Hepatic stellate cell (primary cell): ENCODE measurements at places on chromosomes 5 and 9.
A peak's percentile ranks its signal among the peaks of the same experiment; 100 is the strongest.

GRCh38 chr9:80784647-80785046 is 904.7 kb downstream of the TLE1 start:
- no peak for DNase-seq

- peak; percentile 61 for DNase-seq
Observed at GRCh38 chr9:126326228-126327005, at the start of gene MVB12B. MVB12B (plus strand) TSS chr9:126326829; CDS start chr9:126326930, 101 bp downstream.

DNA sequence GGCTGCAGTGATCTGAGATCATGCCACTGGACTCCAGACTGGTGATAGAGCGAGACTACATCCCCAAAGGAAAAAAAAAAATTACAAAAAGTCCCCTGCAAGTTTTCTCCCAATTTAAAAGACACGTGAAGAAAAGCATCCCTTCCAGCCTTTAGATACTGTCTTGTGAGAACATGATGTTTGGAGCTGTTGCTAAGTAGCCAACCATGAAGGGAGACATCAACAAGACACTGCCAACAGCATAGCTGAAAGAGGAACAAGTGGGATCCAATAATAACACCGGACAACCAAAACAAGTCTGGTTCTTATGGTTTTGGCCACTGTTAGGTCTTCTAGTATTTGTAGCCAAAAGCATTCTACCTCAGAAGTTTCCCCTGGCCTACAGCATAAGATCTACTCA is 118.9 kb upstream of the CCDC180 start:
- no peak for DNase-seq

- DNase-seq, result no peak
Observed at GRCh38 chr5:15106530-15107283, 235.1 kb upstream of the ANKH start.

DNA sequence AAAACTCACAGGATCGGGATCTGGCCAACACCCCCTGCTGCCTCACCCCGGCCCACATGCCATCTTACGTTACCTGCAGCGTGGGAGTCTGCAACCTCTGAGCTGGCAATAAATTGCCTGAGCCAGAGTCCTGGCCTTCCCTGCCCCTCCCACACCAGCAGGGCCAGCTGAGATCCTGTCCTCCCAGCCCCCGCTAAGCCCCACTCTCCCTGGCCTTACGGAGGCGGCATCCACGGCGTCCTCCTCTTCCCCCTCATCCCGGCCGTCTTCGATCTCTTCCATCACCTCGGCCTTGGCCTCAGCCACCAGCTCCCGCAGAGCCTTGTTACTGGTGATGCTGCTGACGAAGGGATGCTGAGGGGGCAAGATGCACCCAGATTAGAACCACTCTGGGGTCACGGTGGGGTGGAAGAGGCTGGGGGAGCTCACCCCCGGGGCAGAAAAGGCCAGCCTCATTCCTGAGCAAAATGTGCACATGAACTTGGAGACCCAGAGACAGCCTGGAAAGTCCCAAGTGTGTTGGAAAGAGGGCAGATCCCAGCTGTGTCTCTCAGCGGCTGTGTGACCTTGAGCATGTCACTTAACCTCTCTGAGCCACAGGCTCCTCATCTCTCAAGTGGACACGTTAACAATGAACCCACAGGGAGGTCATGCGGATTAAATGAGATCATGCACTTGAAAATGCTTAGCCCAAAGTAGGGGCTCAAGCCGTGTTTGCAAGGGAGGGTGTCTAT is 89.9 kb upstream of the FBXW11 start:
- DNase-seq, result no peak

DNA sequence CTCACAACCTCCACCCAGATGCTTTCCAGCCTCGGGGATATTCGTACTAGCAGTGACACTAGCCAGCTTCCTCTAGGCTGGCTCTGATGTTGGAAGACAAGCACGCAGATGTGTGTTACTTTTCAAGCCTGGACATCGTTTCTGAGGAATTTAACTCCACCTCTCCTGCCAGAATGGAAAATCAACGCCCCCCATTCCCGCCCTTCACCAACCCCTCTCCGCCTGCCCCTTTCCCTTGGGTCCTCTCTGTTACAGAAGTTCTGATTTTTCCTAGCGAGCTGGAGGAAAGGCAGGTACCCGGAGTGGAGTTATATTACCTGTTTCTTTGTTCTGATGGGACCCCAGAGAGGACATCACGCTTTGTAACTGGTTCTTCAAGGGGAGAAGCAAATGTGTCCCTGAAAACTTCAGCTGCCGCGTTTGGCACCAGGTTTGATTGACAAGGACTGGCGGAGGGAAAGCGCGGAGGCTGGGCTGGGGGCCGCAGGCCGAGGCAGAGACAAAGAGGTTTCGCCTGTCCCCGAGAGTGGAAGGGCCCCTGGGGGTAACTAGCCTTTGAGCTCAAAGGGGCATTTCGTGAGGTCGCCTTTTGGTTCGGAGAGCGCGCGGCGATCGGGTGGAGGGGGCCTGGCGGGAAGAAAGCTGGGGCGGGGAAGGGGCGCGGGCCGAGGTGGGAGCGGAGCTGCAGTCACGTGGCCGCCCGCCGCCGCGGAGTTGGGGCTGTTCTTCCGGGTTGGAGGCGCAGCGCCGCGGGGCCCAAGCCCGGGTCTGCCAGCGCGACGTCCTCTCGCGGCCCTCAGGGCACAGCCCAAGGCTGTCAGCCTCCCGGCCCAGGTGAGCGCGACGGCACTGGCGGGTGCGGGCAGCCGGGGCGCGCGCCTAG is at the start of gene NNT:
Gene NNT (plus strand): TSS at position 720 of the 883 bp plus-strand sequence. CDS start 6,016 bp downstream, outside the sequence.
- peak; percentile 58 for DNase-seq

DNA sequence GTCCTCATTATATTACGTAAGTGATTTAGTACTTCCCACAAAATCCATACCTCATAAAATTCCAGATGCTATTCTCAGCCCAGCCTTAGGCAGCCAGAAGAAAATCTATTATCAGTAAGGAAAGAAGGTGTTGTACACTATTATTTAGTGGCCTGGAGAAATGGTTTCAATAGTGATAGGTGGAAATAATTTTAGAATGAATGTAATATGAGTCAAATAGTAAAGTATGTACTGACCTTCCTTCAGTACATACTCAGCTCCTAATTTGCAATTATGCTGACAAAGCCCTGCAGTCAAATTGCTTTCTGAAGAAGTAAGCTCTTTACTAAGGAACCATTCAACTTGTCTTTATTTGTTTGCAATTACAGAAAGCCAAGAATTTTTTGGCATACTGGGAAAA is 409.2 kb downstream of the HTR1A start:
- DNase-seq, result no peak

GRCh38 chr9:129289883-129290282 is 111.8 kb upstream of the IER5L start:
- no peak for DNase-seq

- DNase-seq, result no peak
Observed at GRCh38 chr9:36793277-36793676, 220.6 kb downstream of the MELK start.

- no peak for DNase-seq
Observed at GRCh38 chr5:36928947-36929346, 52.4 kb downstream of the NIPBL start.

DNA sequence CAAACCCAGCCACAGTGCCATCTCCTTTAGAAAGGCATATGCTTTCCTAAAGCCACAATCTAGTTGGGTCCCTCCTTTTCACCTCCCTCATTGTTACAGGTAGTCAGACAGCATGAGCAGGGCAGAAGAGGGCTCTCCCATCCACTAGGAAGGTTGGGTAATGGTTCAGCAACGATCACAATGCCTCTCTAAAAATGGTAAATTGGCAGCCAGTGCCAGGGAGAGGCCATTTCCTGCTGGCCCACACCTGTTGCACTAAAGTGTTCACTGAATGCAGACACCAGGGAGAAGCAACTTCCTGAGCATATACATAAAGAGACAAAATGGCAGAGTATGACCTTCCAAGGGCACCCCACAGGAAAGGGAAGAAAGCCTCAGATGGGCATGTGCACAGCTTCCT is 31.3 kb upstream of the DAP start:
- no peak for DNase-seq

DNA sequence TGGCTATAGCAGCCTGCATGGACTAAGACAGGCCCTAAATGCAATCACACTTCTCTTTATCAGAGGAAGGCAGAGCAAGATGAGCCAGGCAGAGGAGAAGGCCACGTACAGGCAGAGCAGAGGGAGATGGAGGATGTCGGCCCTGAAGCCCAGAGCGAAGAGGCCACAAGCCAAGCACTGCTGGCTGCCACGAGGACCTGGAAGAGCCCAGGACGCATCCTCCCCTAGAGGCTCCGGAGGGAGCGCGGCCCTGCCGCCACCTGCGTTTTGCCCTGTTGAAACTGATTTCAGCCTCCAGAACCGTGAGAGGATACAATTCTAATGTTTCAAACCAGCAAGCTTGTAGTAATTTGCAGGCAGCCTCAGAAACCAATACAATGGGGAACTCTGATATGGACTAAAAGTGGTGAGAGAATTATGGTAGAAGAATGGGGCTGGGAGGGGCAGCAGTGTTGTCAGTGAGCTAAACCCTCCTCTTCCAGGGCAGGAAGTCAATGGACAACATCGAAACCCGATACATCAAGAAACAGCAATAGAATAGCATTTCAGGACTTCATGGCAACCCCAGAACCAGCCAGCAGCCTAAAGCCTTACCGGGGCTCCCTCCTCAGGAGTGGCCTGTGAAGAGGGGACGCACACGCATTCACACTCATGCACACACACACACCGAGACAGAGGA is 32.6 kb downstream of the ADAMTS2 start:
- DNase-seq, result no peak

GRCh38 chr9:78010445-78010844 is 21.2 kb downstream of the GNAQ start:
- DNase-seq, result no peak

- no peak for DNase-seq
Observed at GRCh38 chr5:157388111-157388710, 71.8 kb upstream of the NIPAL4 start.

GRCh38 chr9:116713271-116713670 is 26.2 kb downstream of the TRIM32 start:
- DNase-seq, result no peak

DNA sequence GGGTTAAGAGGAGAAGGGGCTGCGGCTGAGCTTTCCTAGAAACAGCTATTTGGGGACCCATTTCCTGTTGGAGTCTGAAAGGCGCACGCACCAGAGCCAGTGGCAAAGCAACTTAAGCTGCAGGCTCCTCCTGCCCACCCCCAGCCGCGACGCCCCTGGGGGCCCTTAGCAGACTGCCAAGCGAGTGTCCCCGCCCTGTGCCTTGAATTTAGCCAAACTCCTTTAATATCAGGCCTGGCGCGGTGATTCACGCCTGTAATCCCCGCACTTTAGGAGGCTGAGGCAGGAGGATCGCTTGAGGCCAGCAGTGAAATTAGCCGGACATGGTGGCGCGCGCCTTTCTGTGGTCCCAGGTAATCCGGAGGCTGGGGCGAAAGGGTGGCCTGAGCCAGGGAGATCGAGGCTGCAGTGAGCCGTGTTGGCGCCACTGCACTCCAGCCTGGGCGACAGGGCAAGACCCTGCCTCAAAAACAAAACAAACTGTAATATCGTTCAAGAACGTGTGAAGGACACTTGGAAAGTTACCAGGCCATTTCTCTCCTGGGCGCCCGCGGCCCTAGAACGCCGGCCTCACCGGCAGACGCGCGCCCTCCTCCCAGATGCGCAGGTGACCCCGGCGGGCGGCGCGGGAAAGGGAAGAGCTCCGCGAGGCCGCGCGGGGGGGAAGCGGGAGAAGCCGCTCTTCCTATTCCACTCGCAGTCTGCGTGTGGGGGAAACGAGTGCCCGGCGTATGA is 1.0 kb upstream of the F2R start:
- DNase-seq, result no peak

DNA sequence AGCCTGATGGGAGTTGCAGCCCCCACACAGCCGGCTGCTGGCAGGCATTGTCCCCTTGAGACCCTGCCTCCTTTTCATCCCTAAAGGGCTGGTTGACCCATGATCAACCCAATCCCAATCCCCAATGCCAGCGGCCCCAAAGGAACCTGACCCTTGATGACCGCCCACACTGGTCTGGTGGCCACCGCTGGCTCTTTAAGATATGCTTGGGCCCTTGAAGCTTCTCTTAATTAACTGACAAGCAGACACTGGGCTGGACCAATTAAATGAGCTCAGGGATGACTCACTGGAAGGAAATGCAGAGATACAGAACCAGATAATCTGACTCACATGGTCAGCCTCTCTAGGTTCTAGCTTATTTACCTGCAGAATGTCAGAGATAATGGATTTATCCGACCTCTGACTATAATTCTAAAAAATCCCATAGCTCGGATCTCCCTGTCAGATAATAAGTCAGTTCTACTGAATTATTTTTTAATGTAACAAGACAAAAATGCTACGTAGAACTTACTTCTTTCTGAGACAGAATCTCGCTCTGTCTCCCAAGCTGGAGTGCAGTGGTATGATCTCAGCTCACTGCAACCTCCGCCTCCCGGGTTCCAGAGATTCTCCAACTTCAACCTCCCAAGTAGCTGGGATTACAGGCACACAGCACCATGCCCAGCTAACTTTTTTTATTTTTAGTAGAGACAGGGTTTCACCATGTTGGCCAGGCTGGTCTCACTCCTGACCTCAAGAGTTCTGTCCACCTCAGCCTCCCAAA is 11.1 kb upstream of the MLANA start:
- DNase-seq, result peak; percentile 78

DNA sequence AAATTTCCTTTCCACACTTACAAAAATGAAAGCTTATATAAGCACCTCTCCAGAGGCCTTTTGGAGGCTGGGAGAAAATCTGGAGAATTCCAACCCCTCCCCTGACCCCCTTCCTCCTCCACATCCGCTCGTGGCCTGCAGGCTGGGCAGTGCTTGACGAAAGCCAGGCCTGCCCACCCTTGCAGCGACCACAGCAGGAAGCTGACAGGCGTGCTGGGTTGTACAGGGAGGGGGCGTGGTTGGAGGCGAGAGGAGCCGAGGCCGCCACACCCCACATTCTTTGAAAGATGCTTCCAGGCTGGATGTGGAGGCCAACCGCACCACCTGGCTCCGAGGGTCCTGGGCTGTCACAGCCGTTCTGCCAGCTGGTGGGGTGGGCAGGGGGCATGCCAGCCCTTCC is 47.8 kb upstream of the IER5L start:
- peak; percentile 96 for DNase-seq

DNA sequence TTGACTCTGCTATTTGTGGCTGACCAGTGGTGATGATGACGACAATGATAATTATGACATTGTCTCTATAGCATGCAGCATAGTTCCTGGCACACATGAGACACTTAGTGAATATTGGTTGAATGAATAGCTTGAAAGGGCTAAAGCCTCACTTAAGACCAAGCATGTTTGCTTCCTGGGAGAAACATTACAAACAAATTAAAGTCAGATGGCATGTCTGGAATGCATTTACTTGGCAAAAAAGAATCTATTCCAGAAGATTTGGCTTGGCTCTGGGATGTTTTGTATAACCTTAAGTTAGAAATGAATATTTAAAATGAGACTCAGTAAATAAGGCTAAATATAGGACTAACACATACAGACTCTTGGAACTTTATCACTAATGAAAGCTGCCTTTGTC is 21.6 kb downstream of the GAS1 start:
- DNase-seq, result no peak

DNA sequence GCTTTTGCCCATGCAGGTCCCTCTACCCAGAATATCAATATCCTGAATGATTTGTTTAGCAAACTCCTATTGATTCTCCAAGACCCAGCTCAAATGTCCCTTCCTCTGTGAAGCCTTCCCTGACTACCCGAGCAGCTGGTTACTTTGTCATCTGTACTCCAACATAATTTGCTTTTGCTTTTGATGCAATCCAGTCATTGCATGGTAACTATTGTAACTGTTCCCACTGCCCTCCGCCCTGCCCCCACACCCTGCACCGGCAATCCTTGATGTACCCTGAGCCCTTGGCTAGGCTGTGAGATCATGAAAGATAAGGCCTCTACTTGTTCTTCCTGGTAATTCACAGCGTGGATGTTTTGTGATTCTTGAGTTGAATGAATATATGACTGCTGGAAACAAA is 119.9 kb upstream of the BOD1 start:
- no peak for DNase-seq

- DNase-seq, result peak; percentile 11
Observed at GRCh38 chr5:58498340-58498942, 7.2 kb downstream of the GAPT start.

GRCh38 chr9:136372561-136373299 is 739 bp downstream of the CARD9 start:
- peak; percentile 92 for DNase-seq
